ENCODE measurements at places on chromosomes 4 and X.

GRCh38 chr4:73068491-73069337 lies 802 bp downstream of the COX18 start:
- no peak for DNase-seq

- DNase-seq = no peak
These were observed 170.6 kb upstream of the S100G start for GRCh38 chrX:16479206-16479869.

DNA sequence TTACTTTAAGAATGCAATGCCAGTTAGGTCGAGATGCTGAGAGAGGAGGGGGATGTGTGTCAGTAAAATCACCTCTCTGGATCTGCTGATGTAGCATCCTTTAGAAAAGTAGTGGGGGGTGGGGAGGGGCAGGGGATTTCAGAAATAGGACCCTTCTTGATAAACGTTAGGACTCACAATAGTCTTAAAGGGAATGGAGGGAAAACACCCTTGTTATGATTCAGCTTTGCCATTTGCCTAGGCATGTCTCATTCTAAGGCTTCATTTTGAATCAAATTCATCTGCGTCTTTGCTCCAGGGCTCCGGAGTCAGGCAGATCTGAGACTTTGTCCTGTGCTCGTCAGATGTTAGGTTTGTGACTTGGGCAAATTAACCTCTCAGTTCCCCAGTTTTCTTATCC lies 879 bp downstream of the SH2D1A start:
- peak; percentile 41 for DNase-seq

DNA sequence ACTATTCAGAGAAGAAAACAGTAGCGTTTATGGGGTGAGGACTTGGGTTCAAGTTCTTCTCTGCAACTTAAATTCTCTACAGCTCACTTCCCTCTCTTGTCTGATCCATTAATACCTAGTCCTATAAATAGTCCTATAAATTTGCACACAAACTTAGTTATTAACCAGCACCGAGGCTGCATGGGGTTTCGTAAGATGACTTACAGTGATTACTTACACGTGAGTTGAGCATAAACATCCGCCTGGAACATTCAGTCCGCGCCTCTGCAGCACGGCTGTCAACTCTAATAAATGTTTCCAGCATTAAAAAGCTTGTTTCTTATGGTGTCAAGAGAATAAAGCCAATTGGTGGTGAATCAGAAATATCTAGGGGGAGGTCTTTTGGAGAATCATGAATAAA lies 103.0 kb upstream of the ENPP6 start:
- DNase-seq = no peak
